ENCODE measurements at places on chromosomes 5 and 9.
A peak's percentile ranks its signal among the peaks of the same experiment; 100 is the strongest.

DNA sequence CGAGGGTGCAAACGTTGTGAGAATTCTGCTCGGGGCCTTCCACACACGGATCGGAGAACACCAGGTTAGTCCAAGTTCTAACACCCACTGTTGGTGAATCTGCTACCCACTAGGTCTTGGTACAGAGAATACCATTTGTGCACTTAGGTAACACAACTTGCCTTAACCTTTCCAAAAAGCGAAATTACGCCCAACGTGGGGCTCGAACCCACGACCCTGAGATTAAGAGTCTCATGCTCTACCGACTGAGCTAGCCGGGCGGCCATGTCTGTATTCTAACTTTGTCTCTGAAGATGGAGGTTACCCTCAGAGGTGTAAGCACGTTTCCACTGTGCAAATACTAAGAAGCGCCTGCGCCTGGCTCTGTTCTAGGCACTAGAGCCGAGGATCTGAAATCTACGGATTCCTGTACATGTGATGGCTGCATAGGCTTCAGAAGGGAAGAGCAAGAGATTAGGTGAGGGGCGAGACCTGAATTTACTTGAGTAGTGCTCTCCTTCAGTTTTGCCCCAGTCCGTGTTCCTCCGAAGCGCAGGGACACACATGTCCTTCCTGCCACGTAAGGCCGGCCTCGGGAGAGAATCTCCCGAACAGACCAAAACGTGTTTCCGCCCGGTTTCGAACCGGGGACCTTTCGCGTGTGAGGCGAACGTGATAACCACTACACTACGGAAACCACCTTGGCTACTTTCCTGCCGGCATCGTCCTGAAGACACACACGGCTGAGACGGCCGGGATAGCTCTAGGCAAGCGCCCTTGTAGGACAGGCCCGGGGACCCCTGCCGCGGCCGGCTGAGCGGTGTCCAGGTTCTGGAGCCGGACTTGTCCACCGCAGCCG, 1.1 kb upstream of the TRIM41 start:
- peak; percentile 88 for DNase-seq

DNA sequence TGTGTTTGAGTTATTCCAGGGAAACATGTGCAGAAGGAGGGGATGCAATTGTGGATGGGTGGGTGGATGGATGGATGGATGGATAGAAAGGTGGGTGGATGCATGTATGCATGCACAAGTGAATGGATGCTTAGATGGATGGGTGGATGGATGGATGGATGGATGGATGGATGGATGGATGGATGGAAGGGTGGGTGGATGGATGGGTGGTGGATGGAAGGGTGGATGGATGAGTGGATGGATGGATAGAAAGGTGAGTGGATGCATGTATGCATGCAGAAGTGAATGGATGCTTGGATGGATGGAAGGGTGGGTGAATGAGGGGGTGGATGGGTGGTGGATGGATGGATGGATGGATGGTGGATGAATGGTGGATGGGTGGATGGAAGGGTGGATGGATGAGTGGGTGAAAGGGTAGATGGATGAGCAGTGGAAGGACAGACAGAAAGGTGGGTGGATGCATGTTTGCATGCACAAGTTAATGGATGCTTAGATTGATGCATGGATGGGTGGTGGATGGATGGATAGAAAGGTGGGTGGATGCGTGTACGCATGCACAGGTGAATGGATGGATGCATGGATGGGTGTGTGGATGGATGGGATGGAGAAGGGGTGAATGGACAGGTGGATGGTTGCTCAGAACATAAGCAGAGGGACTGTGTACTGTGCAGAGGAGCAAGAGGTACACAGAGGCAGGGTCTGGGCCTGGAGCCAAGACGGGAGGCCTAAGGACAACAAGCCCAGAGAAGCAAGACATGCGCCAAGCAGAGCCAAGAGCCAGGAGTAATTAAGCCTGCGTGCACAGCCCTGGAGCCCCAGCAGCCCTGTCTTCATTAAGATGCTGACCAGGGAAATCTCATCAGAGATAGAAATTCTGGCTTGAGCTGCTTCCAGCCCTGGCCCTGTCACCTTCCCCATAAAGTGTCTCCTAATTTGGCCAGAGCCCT, 84.6 kb upstream of the PPP1R26 start:
- no peak for DNase-seq

DNA sequence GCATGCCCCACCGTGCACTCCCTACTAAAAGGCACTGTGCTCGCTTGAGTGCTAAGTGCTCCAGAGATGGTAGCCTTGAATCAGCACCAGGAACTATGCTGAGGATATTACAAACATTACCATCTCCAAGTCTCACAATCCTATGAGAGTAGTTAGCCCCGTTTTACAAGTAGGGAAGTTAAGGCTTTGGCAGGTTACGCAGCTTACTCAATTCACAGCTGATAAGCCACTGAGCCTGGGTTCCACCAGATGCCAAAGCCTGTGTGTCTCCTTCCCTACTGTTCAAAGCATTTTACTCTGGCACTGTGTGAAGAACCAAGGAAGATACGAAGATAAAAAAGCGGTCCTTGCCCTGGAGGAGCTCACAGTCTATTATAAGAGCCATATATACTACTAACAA, 216.2 kb downstream of the EBF1 start:
- no peak for DNase-seq

DNA sequence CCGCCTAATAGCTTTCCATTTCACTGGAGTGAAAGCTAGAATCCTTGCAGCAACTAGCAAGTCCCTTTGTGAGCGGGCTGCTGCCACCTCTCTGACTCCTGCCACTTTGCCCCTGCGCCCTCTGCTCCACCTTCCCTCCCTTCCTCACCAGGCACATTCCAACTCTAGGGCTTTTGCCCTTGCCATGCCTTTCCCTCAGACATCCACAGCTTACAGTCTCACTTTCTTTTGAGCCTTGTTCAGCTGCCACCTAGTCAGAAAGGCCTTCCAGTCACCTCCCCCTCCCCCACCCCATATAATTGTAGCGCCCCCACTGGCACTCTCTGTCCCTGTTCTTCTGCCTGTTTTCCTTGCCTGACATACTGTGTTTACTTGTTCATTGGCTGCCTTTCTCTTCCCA, 31.0 kb downstream of the CYSTM1 start:
- no peak for DNase-seq

DNA sequence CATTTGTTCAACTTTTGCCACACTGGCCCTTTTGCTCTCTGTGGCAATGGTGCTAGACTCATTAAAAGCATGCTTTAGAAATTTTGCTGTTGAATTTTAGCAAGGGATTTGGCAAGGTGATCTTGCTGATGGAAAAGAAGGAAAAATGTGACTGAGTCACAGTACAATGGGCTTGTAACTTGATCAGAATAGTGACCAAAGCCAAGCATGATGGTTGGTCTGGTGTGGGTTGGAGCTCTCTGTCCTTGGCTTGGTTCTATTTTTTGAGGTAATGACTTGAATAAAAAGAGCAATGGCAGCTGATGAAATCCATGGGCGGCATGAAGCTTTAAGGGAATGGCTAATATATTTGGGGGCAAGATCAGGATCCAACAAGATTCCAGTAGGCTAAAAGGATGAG, 114.4 kb upstream of the ZNF366 start:
- no peak for DNase-seq

GRCh38 chr9:92769286-92769685, 4.7 kb upstream of the BICD2 start:
- no peak for DNase-seq

DNA sequence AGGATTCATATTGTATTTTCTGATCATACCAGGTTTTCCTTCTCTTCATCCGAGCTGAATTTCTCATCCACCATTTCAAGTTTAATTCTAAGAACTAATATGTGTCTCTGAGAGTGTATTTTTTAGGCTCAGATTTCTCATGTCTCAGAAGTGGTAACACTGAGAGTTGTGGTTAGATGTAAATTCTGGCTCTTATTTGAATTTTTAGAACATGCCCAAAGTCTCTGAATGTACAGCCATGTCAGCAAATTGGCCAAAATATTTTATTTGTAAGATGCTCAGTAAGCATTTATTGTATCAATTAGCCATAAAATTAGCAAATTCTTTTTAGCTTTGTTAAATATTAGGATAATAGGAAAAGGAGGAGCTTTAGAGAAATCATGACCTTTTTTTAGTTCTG, 16.6 kb downstream of the SV2C start:
- no peak for DNase-seq

All from stimulated activated CD8-positive, alpha-beta memory T cell treated with anti-CD3 and anti-CD28 coated beads, Interleukin-15, amount 100 ng/mL, for 4 hours (primary cell).